Fibroblast of gingiva (primary cell): ENCODE measurements at places on chromosomes 3 and 15.

DNA sequence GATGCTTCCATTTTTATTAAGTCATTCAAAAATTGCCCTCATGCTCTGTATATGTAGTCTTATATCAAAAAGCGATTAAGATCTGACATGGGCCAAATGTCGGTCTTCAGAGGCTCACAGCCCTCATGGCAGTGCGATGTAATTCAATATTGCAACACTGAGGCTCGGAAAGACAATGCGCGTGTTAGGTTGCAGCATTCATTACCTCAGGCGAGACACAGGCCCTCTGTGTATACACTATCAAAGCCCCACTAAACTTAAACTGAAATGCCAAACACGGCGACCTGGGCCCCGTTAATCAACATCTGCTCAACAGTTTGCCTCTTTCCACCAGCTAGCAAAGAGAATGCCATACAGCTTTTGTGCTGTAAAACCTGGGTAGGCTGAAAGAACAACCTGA, 413.4 kb downstream of the ERC2 start:
- no peak for DNase-seq

GRCh38 chr3:51588724-51589123, 50.2 kb downstream of the RAD54L2 start:
- DNase-seq = no peak

DNA sequence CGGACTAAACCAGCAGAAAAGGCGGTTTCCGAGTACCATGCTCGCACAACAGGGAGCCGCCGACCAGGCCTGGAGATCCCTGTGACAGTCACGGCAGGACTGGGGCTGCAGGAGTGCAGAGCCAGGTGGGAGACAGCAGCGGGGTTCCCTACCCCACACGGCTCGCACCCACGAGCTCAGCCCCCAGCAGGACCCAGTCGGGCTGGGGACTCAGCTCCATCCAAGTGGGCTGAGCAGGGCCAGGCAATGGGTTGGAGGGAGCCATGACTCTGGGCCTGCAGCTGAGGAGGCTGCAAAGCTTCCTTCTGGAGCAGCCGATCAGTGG, 15.8 kb downstream of the XXYLT1 start:
- no peak for DNase-seq

DNA sequence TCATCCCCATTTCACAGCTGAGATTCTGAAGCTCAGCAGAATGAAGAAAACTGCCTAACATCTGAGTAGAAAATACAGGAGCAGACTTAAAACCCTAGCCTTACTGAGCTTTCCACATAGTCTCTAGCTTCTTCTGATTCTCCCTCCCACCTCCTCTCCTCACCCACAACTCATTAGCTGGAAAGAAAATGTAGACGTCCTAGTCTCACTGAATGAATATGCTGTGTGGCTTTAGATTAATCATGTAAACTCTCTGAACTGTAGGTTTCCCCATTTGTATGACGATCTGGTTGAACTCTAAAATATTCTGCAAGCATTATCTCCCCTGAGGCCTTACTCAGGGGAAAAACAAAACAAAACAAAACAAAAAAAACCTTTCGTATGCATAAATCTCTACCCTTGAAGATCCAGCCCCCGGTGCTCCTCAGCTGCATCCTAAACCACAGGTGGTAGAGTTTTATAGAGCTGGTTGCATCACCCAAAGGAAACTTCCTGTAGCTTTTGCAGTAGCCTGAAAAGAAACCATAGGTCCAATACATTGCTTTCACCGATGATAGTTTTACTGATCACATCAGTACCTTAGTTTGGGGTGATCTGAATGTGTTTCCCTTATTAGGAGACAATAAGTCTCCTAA, 40.6 kb downstream of the FOXB1 start:
- no peak for DNase-seq

DNA sequence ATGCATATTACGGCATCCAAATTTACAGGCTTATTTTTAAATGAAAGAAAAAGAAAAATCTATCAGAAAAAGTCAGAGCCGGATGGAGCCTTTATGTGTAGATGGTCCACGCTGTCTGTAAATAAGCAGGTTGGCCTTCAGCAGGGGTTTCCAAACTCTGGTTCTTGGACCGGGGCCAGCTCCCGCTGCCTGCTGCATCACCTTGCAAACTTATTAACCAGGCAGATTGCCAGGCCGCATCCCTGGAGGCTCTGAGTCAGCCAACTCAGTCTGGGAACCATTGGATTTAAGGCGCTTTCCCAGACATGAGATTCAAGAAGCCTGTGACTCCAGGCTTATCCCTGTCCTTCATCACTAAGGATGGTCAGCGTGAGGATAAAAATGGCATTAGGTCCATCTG, 212.4 kb downstream of the OPA1 start:
- no peak for DNase-seq

DNA sequence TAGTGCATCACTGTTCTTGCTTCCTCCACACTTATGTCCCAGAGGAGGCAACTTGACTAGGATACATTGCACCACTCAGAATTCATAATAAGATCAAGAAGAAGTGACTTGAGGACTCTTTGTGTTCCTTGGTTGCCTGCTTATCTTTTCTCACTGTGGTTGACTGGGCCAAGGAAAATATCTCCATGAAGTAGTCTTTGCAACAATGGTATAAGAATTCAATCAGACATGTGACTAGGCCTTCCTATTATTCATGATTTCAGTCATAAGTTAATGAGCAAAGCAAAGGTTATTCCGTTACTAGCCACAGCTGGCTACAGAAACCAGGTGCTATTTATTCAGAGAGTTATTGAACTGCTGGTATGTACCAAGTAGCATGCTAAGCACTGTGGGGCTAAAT, 359.3 kb downstream of the RORA start:
- DNase-seq = no peak

DNA sequence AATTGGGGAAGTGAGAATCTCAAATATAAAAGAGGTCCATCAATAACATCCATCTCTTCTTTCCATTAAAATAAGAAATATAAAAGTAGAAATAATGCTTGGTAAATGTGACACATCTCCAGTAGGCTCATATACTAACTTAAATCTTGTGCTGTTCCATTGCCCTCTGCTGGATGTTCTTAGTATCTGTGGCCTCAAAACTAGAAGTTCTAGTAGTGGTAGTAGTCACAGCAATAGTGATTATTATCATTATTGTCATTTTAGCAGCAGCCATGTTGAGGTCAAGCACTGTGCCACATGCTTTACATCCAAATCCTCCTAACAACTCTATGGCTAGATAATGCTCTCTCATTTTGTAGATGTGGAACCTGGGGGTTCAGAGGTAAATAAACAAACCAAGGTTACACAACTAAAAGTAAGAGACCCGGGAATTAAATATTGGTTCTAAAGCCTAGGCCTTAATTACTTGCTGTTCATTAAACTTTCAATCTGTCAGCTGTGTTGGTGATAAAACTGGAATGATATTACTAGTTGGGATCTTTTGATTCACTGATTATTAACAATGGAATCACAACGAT, 20.2 kb upstream of the BTLA start:
- DNase-seq = peak; percentile 53

DNA sequence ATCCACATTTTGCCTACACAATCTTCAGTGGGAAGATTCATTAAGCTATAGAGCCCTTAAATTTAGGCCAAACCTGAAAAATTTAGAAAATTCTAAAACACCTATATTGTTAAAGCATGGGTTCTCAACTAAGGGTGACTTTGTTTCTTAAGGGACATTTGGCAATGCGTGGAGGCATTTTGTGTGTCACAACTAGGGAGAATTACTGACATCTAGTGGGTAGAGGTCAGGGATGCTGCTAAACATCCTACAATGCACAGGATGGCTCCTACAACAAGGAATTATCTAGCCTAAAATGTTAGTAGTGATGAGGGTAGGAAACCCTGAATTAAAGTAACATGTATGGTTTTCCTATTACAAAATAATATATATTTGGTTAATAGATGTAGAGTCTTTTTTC, 55.8 kb downstream of the TBC1D5 start:
- peak; percentile 14 for DNase-seq

DNA sequence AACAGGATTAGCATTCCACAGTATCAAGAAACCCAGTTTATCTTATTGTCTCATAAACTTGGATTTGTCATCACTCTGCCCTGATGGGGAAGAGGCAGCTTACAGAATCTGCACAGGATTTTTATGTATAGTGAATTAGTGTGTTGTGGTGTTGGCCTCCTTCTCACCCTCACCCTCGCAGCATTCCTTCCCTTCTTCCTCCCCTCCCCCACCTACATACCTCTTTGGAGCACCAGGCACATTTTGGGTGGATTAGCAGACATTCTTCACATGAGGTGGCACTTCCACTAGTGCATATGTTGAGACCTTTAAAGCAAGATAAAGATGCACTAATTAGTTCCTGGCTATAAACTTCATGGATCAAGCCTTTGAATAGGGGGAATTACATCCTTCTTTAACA, 13.9 kb downstream of the ITGB5 start:
- no peak for DNase-seq

DNA sequence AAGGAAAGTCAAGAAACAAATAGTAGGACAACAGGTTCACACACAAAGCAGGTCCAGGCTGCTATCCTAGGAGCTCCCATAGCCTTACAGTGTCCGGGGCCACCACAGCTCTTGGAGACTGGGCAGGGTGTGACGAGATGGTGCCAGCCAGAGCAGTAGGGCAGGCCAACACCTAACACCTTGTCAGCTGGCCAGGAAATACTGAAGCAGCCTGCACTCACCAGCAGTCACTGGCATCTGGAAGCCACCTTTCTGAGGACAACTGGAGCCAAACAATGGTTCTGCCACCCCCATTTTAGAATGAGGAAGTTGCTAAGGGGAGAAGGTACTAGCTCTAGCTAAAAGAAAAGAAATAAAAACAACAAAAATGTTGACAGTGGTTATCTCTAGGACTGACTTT, 47.2 kb downstream of the CCDC12 start:
- DNase-seq = no peak

- DNase-seq = peak; percentile 31
These were observed 2.4 kb downstream of the ARHGEF3 start for GRCh38 chr3:56799251-56799882.

- DNase-seq = no peak
These were observed 506.4 kb downstream of the FGF12 start for GRCh38 chr3:192220915-192221314.

GRCh38 chr3:143951351-143951971, 20.2 kb upstream of the DIPK2A start:
- peak; percentile 29 for DNase-seq

GRCh38 chr15:31974154-31974794, 56.0 kb upstream of the CHRNA7 start:
- DNase-seq = no peak

DNA sequence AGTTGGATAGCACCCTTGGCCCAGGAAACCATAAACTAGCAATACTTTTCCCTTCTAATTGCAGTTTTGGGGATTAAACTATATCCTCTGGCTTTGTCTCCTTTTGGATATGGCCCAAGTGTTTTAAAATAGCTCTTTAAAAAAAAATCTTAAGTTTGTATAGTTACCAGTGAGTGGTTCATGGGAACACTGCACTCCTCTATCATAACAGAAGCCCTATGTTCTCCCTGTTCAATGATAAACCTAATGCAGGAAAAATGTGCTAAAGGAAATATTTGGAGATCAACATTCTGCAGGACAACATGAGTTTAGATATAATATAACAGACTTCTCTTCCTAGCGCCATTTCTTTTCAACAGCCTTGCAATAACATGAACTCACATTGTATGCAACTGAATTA, 13.1 kb downstream of the MRPL47 start:
- DNase-seq = no peak

- no peak for DNase-seq
These were observed 13.8 kb downstream of the LARS2 start for GRCh38 chr3:45402138-45402537.
